Right kidney (tissue), 9 donors: ENCODE measurements at places on chromosomes 13 and 19.

DNA sequence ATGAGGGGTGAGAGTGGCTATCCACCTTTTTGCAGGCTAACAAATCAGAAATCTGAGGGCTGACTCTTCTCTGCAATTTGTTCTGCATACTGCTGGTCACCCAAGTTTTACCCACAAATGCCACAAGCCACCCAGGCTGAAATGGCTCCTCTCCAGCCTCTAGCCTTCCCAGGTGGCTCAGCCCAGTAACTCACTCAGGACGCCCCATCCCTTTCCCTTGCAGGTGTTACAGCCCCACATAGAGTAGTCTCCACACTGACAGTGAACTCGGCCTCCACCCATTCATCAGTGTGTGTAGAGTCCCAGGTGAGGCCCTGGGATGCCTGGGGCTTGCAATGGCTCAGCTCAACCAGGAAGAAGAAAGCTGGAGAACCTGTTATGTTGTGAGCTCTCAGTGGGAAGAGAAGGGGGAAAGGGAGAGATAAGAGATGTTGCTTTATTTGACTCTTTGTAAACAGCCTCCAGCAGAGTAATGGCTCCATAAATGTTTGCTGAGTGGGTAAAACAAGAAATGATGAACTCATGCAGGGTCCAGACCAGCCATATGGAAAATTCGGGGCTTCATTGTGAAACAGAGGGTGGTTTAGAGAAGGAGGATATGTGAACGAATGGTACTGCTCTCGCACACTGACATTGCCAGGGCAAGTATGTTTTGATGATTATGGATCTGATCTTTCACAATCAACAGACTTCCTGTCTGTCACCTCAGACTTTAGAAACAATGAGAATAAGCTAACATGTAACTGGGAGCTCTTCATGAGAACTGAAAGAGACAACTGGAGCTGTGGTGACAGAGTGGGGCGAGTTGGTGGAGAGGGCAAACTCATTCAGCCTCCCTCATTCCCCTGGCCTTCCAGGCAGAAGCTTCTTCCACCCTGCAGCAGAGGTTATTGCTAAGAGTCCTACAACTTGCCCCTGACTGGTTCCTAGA is 74.2 kb upstream of the RFC3 start:
- no peak for DNase-seq

DNA sequence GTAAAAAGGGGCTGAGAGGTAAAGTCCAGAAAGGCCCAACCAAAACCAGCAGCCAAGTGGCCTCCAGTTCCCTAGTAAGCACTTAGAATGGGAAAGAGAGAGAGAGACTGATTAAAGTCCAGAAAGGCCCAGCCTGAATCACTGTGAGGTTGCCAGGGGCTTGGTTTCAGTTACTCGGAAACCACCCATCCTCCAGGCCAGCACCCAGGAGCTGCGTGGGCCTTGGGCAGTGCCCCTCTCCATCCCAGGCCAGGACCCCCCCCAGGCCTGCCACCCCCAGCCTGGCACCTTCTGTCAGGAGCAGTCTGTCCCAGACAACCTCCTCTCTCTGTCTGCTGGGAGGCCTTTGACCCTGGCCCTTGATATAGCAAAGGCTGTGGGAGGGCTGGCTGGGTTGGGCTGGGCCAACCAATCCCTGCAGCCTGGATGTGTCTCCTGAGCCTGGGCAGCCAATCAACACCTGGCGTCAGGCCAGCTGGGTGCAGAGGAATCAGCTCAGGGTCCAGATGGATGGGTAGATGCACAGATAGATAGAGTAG is at the start of gene CYP4F2:
Gene CYP4F2 (minus strand): TSS at position 337 of the 539 bp plus-strand sequence. CDS start 463 bp downstream, outside the sequence.
- no peak for DNase-seq

DNA sequence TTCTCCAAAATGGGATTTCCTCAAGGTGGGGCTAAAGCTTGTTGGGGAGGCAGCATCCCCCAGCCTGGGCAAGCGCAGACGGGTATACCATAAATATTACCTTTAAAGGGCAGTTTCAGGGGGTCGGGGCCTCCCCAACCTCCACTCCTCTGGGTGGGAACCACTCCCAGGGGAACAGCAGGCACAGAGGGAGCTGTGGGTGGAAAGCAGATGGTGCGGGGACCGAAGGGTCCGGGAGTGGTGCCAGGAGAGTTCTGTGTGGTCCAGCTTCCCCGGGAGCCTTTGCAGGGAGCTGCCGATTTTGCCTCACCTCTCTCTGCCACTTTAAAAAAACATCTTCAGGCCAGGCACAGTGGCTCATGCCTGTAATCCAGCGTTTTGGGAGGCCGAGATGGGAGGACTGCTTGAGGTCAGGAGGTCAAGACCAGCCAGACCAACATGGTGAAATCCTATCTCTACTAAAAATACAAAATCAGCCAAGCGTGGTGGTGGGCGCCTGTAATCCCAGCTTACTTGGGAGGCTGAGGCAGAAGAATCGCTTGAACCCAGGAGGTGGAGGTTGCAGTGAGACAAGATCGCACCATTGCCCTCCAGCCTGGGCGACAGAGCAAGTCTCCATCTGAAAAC is 5.5 kb downstream of the MAST3 start:
- DNase-seq = no peak

GRCh38 chr13:23391752-23392151 is 41.8 kb downstream of the SACS start:
- no peak for DNase-seq

- DNase-seq = peak; percentile 15
Measured at GRCh38 chr13:53783471-53783870, 754.9 kb downstream of the OLFM4 start.

DNA sequence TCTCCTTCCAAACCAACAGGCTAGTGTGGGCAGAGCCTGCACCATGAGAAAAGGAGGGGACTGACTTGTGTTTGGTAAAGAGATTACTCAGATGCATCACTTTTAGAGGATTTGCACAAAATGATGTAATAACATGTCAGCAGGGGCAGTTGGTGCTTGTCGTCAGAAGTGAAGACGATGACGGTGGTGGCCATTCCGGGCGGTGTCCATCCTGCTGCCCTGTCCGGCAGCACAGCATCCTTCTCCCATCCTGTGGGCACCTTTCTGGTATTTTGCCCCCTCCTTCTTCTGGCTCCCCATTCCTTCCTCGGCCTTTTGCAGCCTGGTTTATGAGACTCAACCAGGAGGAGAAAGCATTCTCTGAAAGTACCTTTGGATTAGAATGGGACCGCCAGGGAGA is 160.1 kb downstream of the TEX29 start:
- DNase-seq = no peak

DNA sequence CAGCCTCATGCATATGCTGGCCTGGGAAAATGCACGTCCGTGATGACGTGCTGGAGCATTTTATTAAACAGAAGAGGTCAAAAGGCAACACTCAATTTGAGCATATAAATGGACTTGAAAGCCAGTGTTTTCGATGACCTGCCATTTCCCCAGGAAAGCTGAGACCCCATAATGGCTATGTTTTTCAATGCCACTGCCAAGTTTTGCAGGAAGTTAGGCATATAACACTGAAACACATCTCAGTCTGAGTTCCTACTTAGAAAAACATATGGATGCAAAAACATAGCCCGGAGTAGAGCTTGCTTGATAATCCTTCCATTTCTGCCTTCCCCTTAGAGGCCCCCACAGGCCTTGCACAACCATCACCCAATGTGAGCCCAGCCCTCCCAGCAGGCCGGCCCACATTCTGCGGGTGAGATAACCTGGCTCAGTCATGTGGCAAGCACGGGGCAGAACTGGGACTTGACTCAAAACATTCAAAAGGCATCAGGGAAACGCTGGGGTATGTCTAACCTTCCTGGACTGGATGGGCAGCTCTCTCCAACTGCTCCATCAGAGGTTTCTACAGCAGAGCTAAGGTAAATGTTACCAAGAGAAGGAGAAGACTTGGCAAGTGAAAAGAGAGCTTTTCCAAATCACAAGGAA is 24.9 kb downstream of the EPS15L1 start:
- DNase-seq = no peak

- no peak for DNase-seq
Measured at GRCh38 chr19:45960595-45961235, 12.9 kb downstream of the NOVA2 start.

- peak; percentile 56 for DNase-seq
Measured at GRCh38 chr19:33683881-33684537, 62.3 kb downstream of the CHST8 start.

GRCh38 chr19:7701654-7702457 is at the start of gene FCER2:
Gene FCER2 (minus strand): TSS chr19:7702131. CDS start chr19:7699760, 2,371 bp downstream.
- DNase-seq = no peak

DNA sequence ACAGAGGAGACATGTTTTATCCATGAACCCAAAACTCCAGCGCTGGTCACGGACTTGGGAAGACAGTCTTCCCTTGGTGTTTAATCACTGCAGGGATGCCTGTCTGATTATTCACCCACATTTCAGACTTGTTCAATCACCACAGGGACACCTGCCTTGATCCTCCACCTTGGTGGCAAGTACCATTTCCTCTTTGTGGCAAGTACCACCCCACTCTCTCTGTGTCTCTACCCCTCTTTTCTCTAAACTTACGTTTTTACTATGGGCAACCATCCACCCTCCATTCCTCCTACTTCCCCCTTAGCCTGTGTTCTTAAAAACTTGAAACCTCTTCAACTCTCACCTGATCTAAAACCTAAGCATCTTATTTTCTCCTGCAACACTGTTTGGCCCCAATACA is 16.8 kb downstream of the ZNF83 start:
- DNase-seq = no peak

- no peak for DNase-seq
Measured at GRCh38 chr13:77915686-77916085, 2.9 kb downstream of the EDNRB start.

- no peak for DNase-seq
Measured at GRCh38 chr19:38190793-38191192, 33.2 kb downstream of the DPF1 start.

DNA sequence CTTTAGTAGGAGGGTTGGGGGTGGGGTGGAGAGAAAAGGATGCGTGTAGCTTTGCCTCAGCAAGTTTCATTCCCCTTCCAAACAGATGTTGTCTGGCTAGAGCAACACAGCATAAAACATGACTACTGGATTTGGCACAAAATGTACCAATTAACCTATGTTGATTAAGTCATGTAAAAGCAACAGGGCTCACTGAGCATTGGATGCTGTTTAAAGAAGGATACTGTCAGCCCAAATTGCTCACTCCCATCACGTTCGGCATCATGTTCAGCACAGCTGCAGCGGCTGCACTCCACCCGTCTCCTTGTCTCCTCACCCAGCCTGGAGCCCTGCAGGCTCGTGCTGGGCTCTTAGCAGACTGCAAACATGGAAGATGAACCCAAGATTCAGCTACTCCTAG is 77.5 kb downstream of the DLEU7 start:
- DNase-seq = no peak

DNA sequence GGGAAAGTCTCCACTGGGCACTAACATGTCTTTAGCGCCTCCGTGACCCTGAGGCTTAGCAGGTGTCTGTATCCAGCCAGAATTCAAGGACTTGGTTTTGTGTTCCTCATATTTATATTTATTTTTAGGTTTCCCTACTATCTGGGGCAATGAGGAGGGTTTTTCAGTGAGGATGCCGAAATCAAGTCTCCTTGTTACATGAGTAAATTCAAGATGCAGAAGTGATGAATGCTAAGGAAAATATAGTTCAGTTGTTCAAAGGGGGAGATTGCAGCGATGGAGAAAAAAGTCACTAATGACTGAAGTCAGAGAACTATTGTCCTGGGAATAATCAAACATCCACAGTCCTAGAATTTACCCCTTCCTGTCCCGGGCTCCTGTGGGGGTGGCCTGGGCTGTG is 791 bp upstream of the ADGRE2 start:
- no peak for DNase-seq

DNA sequence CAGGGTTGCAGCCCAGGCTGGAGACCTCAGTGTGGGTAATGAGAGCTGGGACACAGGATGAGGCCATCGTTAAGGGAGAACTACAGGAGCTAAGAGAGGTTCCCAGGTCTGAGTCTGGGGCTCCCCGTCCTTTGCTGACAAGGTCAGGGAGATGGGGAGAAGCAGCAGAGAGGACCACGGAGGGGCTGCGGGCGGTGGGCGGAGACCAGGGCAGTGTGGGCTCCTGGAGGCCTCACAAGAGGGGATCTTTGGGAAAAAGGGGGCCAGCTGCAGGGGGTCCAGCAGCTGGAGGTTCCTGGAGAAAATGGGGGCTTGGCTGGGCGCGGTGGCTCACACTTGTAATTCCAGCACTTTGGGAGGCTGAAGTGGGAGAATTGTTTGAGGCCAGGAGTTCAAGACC is 16.0 kb downstream of the RFX1 start:
- DNase-seq = no peak

- DNase-seq = no peak
Measured at GRCh38 chr19:554817-555216, 11.0 kb downstream of the GZMM start.

DNA sequence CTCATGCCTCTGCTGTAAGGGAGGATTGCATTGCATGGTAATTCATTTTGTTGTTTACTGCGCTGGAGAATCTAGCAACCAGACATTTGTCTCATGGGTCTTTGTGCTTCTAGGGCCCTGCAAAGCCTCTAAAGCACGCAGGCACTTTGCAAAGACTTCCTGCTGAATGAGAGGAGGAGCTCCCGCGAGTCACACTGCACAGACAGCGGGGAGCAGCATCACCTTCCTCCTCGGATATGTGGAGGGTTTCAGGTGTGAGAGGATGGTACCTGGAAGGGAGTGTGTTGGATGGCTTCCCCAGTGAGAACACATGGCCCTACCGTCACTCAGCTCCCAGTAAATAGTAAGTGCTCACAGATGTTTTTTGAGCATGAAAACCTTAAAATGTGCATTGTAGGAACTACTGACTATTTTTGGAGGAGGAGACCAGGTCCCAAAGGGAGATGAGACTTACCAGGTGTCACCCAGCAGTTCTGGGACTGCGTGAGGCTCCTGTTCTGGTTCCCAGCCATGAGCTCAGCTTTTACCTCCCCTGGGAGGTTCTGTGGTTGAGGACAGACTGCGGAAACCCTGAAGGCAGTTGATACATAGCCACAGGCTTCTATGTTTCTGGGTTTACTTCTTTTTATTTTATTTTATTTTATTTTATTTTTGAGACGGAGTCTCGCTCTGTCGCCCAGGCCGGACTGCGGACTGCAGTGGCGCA is 278.0 kb downstream of the FGF9 start:
- DNase-seq = no peak

DNA sequence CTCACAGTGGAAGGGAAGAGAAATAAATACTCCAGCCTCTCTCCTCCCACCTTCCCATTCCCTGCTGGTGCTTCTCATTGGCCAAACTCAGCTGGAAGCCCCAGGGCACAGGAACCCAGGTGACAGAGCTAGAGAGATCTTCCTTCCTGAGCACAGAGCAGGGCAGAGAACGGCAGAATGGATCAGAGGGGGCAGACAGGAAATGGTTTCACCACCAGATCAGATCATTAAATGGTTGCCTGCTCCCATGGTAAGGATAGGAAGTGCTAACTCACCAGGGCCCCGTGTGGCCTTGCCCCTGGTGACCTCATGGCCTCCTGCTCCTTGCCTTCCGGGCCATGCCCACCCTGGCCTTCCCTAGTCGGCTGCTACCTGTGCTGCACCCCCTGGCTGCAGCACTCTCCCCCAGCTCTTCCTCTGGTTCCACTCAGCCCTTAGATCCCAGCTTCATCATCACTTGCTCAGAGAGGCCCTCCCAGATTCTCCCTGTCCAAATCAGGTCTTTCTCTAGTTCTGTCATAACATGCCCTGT is 108.7 kb downstream of the DPF1 start:
- DNase-seq = no peak

GRCh38 chr19:16421982-16422381 is 49.8 kb downstream of the EPS15L1 start:
- DNase-seq = no peak
